Activated CD4-positive, alpha-beta T cell treated with anti-CD3 and anti-CD28 coated beads for 4 hours (primary cell): ENCODE measurements at places on chromosomes 6 and 20.

DNA sequence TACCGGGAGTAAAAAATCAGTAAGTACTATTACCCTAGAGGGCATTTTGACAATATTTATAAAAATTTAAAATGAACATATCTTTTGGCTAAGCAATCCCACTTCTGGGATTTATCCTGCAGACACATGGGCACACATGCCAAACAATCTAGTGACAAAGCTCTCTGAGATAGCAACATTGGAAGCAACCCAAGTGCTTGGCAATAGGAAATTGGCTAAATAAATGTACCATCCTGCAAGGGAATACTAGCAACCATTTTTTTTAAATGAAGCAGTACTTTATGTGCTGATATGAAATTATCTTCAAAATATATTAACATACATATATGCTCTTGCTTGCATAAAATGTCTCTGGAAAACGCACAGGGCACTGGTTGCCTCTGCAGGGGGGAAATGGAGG is 133.8 kb downstream of the SNX5 start:
- DNase-seq = no peak

GRCh38 chr20:11891077-11891775 is 26.5 kb upstream of the BTBD3 start:
- no peak for DNase-seq

- DNase-seq = no peak
Measured at GRCh38 chr6:157066781-157067491, 256.4 kb downstream of the TMEM242 start.

GRCh38 chr20:32470940-32471339 is 112.8 kb downstream of the ASXL1 start:
- no peak for DNase-seq

- DNase-seq = no peak
Measured at GRCh38 chr6:134983823-134984222, 33.9 kb upstream of the ALDH8A1 start.

DNA sequence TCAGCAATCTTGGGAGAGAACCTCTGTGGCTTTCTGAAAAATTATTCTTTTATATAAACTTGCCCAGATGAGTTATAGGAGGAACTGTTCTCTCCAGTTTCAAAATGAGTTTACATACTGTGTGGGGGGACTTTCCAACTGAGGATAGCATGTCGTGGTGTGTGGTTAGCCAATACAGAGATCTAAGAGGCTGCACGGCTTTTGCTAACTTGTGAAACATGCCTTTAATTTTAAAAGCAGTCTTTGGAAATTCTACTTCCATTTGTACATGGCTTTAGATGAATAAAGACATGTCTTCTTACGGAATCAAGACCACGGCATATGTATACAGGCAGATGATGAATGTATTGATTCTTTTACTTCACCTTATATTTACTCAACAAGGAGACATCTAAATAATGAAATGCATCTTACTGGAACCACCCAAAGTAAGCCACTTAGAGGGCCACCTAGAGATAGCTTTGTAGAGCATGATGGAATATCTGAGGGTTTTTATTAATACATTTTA is 39.8 kb downstream of the HIVEP1 start:
- peak; percentile 48 for DNase-seq

- DNase-seq = no peak
Measured at GRCh38 chr6:24329022-24329421, 28.8 kb downstream of the DCDC2 start.
